Ascending aorta (tissue), 2 donors: ENCODE measurements at places on chromosomes 7 and 10. TPM values are rescaled to one million over a fixed set of nuclear protein-coding genes. Genes with fewer than 3 reads are reported as not detected.

- DNase-seq = no peak
These were observed 382.6 kb downstream of the LRMDA start for GRCh38 chr10:75814014-75814413.

The GOLGA7B gene
- total RNA-seq = 0.11 TPM

DNA sequence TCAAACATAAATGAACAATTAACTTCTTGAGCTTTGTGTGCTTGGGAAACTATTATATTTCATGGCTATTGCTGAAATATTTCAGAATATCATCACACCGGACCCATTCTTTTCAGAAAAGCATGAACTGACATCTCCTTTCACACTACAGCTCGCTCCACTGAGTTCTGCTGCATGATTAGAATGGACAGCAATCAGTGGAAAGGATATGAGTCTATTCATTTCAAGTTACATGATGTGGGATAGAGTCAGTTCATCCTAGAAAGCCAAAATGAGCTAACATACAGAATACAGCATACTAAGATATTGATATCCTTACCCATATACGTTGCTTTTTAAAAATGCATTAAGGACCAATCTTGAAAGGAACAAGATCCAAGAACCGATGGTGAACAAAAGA lies 1.1 kb upstream of the FAM53B start:
- no peak for DNase-seq

DNA sequence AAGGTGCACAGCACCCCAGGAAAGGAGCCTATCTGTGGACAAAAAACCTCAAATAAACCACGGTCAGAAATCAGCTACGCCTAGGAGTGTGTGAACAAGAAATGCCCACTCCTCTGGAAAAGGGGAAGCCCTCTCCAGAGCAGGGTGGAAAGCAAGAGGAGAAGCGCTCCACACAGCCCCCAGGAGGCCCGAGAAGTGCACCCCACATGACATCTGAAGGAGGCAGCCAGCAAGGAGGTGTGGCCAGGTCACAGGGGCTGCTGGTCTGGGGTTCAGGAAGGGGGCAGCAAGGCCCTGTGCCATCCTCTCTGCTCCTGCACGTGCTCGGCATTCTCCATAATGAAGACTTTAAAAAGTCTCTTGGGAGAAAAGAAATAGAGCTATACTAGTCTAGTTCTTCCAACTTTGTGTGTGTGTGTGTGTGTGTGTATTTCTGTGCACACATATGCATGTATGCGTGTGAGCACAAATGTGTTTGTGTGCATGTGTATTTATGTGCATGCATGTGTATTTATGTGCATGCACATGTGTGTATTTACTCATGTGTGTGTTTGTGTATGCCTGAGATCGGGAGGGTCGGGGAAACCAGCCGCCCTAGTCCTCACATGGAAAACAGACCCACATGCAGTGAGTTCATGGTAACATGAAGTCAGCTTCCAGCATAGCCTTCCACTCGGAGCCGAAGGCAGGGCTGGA lies 76.5 kb downstream of the TNS3 start:
- no peak for DNase-seq

DNA sequence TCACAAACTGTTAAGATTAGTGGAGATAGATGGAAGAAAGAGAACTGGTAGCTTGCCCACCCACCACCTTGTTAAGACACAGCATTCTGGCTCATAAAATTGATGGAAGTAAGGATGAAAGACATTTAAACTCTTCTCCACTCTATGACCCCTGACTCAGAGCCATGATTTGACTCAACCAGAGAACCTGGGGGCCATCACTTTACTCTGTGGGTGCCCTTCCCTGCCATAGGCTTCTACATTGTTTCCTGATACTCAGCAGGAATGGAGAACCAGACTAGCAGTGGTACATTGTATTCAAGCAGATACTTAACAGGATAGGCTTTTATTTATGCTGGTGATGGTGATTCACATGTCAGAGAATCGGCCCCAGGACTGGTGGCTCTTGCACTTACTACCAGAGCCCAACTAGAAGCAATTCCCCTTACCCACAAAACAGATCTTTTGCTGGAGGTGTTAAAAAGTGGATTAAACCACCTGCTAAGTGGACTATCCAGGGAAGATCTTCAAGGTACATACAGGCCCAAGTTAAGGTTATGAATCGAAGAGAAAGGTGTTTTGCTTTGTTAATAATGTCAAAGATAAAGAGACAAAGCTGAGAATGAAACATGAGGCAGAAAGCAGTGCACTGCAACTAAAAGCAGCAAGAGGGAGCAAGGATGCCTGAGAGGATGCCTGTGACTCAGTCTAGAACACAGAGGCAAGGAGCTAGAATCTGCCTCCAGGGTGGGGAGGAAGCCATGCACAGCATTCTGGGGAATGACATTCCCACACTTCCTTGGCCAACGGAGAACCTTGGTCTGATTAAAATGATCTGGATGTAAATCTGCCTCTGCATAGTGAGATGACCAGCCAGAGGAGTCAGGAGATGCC lies 36.0 kb upstream of the GLI3 start:
- DNase-seq = no peak

DNA sequence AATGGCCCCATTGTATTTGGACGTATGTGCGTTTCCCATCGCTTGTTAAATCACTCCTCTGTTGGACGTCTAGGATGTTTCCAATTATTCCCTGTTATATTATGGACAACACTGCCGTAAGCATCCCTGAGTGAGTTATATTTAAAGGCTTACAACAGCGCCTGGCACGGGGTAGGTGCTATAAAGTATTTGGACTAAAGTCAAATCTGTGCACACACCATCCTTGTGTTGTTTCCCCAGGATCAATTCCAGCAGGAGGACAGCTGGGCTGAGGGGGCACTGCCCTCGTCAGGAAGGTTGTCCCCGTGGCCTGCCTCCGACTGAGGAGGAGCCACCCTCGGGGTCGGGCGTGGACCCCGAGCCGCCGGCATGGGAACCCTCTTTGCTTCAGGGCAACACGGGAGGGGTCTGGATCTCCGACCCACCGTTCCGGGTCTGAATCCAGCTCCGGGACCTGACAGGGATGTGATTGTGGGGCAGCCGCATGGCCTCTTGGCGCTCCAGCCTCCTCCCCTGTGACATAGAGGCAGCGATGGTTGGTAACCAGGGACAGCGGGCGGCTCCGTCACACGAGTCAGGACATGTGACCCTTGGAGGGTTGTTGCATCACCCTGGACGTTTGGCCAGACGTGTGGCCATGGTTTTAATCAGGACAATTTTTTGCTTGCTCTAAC lies 1.5 kb upstream of the JAKMIP3 start:
- no peak for DNase-seq
